ENCODE measurements at places on chromosomes 3 and 15.

DNA sequence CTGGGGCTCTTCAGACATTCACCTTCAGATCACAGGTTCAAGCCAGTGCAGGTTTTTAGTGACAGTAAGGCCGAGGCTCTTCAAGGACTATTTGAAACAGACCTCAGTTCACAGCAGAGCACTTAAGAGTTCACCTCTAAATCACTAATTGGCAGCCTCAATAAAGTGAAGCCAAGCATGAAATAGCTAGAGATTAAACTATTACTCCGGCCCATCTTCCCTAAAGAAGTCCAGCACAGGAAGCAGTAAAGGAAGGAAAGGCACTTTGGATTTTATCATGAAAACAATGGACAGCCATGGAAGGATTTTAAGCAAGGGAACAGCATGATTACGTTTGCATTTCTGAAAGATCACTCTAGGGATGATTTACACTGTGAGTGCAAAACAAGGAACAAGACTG lies 27.6 kb upstream of the ARL6 start:
- DNase-seq: no peak

- DNase-seq: peak; percentile 7
Observed at GRCh38 chr15:45126535-45127158, 3.0 kb downstream of the DUOXA1 start.

DNA sequence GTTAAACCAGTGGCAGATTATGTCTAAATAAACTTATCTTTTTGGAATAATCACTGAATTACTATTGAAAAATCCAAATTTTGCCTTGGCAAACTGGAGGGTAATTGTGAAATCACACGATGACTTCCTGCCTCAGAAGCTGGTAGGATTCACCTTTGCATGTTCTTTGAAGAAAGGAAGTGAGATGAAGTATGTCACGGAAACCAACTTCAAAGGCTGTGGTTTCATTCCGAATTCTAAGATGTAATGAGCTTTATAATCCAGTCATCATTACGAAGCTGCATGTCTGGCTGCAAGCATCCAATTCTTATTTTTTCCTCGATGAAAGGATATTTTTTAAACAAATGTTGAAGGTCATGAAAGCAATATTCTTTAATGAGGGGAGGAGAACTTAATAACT lies 15.0 kb upstream of the ZBED2 start:
- no peak for DNase-seq

DNA sequence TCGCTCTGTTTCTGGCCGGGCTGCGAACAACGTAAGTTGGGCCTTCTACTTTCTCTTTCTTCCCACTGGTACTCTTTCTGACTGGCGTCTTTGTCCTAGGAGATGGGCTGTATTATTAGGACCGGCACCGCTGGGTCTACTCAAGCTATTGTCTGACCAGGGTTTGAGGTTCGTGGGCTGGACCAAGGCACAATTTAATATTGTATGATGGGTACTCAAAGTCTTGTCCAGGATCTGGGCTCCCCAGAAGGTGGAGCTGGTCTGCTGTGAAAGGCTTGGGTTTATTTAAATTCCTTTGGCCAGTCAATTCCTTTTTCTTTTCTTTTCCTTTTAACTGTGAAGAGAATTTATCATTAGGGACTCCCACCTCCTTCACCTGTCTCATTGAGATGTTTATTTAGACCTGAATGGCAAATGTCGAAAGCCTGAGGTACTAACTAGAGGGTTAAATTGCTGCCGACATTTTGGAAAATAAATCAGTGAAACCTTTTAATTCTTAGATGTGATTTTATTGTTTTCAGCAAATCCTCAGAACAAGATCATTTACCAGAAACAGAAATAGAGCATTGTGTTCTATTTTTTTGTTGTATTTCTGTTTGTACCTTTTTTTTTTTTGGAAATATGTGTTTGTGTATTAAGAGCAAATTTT lies 410 bp downstream of the LRRC49 start:
- peak; percentile 7 for DNase-seq

- DNase-seq: no peak
Observed at GRCh38 chr3:17075907-17076306, 191.2 kb downstream of the PLCL2 start.

Measured in COLO829 (cell line).